Glutamatergic neuron (in vitro differentiated cells): ENCODE measurements at places on chromosomes 16 and 17.

GRCh38 chr17:45406107-45406506 is 26.6 kb downstream of the ARHGAP27 start:
- DNase-seq: no peak

GRCh38 chr17:68197091-68197996 is 50.5 kb upstream of the AMZ2 start:
- peak; percentile 69 for DNase-seq

- DNase-seq: no peak
Observed at GRCh38 chr16:16817196-16817595, 438.3 kb downstream of the NPIPA7 start.

GRCh38 chr17:81520021-81520901 is 7.7 kb upstream of the ACTG1 start:
- peak; percentile 5 for DNase-seq

GRCh38 chr16:77117707-77118106 is 73.3 kb upstream of the MON1B start:
- no peak for DNase-seq

DNA sequence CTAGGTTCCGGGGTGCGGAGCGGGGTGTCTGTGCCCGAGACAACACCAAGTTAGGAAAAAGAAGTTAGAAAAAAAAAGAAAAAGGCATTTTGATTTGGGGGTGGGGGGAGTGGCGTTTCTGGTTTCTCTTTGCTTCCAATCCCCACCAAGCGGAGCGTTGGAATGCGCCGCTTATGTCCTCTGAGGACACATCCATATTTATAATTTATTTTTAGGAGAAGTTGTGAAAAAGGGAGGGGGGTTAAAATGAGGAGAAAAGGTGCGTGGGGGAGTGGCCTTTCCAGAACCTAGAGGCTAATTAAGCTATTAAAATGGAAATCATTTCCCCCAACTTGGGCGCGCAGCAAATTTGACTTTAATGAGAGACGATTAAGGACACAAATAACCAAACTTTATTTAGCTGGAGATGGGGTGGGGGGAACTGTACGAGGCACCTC is 232.1 kb downstream of the MRTFB start:
- no peak for DNase-seq

DNA sequence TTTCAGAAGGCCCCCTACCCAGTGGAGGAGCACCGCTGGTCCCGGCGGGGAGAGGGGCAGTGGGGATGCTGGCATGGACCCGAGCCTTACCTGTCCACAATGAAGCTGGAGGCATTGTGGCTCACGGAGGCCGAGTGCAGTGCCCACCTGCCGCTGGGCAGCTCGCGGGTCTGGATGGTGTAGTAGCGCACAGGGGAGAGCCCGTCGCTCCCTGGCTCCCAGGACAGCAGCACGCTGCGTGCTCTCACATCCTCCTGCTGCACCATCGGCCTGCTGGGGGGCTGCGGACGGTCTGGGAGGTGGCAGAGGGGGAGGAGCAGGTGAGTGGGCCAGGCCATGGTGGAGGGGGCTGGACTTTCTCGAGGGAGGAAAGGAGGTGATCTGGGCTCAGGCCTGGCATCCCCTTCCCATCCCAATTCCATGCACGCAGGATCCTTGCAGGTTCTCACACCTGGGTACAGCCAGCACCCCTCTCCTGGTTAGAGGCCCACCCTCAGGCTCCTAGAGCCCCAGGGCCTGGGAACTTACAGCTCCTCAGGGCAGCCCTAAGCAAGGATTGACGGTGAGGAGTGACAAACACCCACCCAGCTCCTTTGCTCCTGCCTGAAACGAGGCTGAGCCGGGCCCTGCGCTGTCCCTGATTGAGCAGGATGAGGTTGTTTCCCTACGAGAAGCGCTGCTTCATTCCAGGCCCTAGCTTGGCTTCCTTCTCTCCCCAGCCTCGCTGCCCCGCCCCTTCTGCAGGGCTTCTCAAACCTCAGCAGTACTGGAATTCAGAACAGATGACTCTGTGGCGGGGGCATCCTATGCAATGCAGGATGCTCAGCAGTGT is 76.2 kb upstream of the CDC42EP4 start:
- no peak for DNase-seq

DNA sequence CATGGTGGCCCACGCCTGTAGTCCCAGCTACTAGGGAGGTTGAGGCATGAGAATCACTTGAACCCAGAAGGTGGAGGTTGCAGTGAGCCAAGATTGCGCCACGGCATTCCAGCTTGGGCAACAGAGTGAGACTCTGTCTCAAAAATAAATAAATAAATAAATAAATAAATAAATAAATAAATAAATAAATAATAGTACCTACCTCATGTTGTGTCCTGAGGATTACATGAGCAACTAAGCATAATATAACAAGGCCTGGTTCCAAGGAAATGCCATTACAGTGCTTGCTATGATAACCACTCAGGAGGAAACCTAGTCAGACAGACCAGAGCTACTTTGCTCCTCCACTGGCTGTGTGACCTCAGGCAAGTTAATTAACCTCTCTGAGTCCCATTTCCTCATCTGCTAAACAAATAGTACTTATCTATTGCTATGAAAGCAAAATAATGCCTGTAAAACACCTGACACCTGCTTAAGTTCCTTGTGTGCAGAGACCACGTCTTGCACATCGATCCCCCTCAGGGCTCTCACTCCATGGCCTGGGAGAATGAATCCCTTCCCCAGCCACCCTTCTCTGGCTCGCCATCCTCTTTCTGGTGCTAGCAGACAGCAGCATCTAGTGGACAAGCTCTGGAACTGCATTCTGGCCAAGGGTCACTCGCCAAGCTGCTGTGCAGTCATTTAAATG is 7.5 kb downstream of the EPOP start:
- DNase-seq: peak; percentile 84

- no peak for DNase-seq
Observed at GRCh38 chr17:2181897-2182448, 121.6 kb downstream of the SMG6 start.

DNA sequence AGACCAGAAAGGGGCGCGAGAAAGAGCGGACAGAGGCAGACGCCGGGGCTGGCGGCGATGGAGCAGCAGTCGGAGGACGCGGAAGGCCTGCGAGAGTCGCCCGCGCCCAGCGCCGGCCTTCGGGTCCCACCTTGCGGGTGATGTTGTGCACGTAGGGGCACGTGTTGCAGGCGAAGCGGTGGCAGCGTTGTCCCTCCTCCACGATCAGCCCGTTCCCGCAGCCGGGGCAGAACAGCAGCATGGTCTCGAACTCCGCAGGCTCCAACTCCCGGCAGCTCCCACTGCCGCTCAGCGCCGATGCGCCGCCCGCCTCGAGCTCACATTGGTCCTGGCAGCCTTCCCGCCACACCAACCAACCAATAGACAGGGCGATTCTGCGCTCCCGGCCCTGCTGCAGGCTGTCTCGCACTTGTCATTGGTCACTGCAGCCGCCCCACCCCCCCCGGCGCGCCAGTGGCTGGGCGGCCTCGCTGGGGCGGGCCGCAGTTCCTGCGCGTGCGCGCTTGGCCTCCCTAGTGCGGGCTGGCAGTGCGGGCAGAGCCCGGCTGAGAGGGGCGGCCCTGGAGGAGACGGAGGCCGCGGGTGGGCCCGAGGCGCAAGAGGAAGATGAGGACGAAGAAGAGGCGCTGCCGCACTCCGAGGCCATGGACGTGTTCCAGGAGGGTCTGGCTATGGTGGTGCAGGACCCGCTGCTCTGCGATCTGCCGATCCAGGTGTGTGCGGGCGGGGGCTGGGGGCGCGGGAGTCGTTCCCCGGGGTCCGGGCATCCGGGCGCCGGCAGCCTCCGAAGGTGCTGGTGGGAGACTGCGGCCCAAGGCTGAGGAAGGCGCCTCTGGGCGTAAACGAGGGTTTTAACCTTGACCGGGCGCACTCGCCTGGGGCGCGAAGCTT is at the start of the genes POLR3K and SNRNP25:
Gene POLR3K, minus strand, starts transcription at position 263 of the 891 bp plus-strand sequence. Its CDS starts 22 bp downstream, at position 241.
Gene SNRNP25, plus strand, starts transcription at position 483 of the 891 bp plus-strand sequence. Its CDS starts 189 bp downstream, at position 672.
- peak; percentile 99 for DNase-seq

GRCh38 chr16:21600031-21600773 is 825 bp downstream of the METTL9 start:
- DNase-seq: peak; percentile 50

- DNase-seq: peak; percentile 15
Observed at GRCh38 chr17:50201276-50201854, at the start of gene COL1A1. Gene COL1A1 (minus strand): TSS chr17:50201631. CDS start chr17:50201513, 118 bp downstream.

- DNase-seq: no peak
Observed at GRCh38 chr17:16493531-16494046, 1.6 kb upstream of the LRRC75A start.

GRCh38 chr17:36722121-36722902 is 120.9 kb downstream of the MRM1 start:
- peak; percentile 83 for DNase-seq

DNA sequence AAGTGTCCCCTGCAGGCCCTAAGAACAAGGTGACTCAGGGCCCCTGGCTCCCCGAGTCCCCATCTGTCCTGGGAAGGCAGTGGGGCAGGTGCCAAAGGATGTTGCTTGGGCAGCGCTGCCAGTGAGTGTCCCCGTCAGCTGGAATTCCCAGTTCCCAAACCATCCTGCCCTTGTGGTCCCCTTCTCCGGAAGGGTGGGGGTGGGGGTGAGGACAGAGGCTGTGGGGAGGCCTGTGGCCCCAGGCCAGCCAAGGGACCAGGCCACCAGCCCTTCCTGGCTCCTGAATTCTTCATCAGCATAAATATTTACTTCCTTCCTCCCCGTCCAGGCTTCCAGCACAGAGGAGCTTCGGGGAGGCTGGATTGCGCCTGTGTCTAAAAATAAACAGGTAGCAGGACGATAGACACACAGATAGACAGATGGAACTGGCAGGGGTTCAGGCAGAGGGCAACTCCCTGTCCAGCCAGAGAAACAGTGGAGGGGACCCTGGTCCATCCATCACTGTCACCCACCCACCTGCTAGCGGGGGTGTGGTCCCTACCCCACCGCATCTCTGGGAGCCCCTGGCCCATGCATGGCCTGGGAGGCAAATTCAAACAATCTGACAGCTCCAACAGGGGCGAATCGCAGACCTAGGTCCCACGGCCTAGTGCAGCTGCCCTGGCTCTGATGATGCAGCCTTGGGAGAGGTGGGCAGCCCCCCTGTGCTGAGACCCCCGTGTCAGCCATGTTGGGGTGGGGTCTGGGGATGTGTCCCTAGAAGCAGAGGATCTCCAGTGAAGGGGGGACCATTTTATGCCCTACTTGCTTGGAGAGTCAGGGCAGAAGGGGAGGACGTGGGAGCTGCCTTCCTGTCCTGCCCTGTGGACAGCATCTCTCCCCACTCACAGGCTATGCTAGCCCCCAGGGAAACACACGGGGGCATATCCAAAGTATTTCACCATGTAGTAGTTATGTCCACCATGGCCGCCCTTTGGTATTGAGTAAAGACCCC is 13.2 kb downstream of the GLIS2 start:
- no peak for DNase-seq

DNA sequence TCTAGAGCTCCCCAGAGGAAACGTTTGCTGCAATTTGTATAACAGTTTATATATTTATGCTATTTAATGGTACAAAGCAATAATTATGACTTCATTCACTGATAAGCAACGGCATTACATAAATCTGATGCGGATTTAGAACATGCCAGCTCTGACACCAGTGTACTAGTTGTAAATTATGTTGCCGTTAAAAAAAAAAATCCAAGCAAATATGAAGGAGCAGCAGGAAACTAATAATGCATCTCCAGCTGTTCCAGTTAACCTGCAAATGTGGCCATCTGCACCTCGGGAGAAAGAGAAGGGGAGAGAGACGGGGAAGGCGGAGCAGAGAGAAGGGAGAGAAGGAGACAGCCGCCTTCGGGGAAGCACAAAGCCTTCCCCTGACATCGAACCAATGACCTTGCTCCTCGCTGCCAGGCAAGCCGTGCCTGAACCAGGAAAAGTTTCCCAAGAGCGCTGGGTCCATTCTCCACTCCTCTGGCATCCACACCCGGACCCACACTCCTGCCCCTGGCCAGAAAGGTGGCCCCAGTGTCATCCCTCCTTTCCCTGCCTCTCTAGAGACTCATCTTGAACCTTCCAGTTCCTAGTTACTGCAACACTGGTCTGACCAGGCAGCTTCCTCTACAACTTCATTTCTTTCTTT is 174.8 kb downstream of the C16orf78 start:
- peak; percentile 43 for DNase-seq

DNA sequence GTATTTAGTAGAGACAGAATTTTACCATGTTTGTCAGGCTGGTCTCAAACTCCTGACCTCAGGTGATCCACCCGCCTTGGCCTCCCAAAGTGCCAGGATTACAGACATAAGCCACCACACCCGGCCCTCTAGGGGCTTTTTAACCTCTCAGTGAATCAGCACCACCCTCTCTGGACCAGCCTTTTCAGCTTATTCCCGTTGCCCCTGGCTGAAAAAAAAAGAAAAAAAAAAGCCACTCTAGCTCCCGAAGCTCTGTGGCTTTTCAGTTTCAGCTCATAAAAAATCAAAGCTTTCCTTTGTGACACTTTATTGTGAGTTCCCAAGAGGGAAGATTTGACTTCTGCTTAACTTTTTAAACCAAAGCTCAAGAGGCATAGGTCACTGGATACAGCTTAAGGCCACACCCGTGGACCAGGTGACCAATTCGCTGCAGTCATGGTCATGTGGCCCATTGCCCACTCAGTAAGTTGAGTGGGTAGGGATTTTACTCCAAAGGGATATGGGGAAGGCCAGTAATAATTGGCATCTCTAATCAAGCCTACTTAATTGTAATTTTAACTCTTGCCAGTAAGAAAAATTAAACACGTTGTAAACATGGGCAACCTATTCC is 46.6 kb upstream of the MED13 start:
- no peak for DNase-seq

GRCh38 chr16:27427538-27427937 is 25.6 kb downstream of the IL21R start:
- no peak for DNase-seq

DNA sequence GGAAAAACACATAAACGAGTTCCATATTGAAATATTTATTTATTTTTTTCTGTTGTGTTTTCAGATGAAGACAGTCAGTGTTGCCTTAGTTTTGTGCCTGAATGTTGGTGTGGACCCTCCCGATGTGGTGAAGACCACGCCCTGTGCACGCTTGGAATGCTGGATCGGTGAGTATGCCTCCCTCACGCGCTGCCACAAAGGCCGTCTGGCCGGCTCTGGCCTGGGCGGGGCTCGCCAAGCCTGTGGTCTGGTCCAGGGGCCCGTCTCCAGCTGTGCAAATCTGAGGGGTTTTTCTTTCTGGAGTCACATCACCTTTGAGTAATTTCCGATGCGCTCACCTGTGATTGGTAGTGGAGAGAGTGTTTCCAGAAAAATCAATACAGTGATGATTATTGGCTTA is 81.0 kb downstream of the RPTOR start:
- no peak for DNase-seq

GRCh38 chr17:34673995-34674890 is 94.9 kb downstream of the TMEM132E start:
- no peak for DNase-seq
